CD8-positive, alpha-beta T cell (primary cell): ENCODE measurements at places on chromosomes 7 and 10.
A peak's percentile ranks its signal among the peaks of the same experiment; 100 is the strongest.

GRCh38 chr10:23070913-23071218 lies 24.5 kb upstream of the MSRB2 start:
- no peak for DNase-seq

GRCh38 chr10:128979405-128979804 lies 487.6 kb upstream of the MGMT start:
- DNase-seq = no peak

DNA sequence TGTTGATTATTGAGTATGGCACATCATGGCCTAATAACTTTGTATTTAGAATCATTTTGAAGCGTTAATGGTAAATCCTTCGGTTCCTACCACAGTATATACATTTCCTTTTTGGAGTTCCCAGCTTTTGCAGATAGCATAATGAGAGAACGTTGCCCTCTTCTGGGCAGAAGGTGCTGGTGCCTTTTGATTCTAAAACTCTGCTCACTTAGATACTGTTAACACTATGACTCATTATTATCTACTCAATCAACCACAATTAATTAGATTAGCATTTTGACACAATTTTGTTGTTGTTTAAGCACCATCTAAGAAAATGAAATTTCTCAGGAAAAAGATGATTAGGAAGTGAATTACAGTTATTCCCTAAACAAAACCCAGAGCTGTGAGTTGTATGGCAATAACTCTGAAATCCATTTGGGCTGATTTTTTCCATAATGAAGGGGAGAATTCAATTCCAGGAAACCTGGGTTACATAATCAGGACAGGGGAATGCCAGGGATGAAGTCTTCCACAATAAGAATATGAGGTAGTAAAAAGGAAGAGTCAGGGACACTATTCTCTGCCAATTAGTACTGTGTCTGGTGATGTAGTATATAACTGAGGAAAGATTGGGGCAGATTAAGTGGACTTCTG lies 11.5 kb upstream of the DLD start:
- DNase-seq = peak; percentile 66

DNA sequence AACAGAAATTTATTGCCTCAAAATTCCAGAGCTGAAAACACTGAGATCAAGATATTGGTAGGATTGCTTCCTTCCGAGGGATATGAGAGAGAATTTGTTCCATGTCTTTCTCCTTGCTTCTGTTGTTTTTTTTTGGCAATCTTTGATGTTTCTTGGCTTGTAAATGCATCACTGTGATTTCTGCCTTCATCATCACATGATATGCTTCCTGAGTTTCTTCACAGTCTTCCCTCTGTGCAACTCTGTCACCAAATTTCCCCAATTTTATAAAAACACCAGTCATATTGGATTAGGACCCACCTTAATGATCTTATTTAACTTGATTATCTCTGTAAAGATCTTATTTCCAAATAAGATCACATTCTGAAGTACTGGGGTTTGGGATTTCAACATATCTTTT lies 14.7 kb downstream of the TMEM236 start:
- no peak for DNase-seq

- no peak for DNase-seq
Observed at GRCh38 chr10:101616415-101617101, 28.4 kb downstream of the DPCD start.

- no peak for DNase-seq
Observed at GRCh38 chr7:105987046-105987445, 24.0 kb downstream of the CDHR3 start.

- no peak for DNase-seq
Observed at GRCh38 chr10:93319896-93320295, 162.2 kb downstream of the MYOF start.
